NCI-H1436 (cell line): ENCODE measurements at places on chromosomes 5 and 9.

DNA sequence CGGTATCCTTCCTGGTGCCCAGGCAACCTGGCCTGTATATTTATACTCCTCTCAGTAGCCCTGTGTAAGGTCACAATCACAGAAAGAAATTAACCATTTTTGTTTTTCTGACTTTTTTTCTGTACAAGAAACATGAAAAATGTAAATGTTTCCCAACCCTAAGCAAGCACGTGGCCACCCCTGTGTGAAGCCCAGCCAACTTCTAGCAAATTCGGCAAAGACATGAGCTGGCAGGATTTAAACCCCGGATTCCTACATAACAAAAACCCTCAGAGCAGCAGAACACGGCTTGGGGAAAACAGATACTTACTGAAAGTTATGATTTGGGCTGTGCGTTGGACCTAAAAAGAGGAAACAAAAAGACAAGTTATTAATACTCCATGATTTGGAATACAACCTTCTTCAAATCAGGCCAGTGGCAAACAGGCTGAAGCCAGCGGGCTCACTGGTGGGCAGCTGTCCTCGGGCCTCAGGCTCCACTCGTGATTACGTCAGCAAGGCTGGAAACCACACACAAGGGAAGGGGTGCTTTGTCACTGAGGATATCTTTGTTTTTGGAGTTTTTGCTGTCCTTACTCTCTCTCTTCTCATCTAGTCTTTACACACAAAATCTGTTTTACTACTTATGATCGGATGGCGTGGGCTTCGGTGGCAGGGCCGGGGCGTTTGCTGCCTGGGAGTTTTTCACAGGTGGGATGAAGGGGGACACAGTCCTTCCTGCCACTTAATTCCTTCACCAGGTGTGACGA lies 194.1 kb downstream of the ROR2 start:
- no peak for DNase-seq

DNA sequence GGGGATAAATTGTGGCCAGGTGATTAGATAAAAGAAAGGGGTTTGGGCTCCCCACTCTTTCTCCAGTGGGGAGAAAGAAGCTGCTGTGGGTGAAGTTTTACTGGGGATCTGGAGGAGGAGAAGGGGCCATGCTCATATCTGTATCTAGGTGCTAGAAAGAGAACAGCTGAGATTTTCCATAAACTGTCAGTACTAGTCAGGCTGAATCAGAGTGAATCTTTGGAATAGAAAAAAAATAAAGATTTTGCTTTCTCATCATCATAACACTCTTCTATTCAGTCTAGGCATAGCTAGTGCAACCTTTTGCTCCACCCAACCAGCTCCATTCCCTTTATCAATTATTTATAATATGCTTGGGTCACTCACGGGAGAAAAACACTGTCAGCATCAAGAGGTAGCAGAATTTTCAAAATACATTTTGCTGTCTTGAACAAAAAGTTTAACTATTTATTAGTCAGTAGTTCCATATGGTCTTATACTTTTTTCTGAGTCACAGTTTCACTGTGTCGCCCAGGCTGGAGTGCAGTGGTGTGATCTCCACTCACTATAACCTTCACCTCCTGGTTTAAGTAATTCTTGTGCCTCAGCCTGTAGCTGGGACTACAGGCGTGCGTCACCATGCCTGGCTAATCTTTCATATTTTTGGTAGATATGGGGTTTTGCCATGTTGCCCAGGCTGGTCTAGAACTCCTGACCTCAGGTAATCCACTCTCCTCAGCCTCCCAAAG lies 21.3 kb upstream of the ERMP1 start:
- DNase-seq: no peak

DNA sequence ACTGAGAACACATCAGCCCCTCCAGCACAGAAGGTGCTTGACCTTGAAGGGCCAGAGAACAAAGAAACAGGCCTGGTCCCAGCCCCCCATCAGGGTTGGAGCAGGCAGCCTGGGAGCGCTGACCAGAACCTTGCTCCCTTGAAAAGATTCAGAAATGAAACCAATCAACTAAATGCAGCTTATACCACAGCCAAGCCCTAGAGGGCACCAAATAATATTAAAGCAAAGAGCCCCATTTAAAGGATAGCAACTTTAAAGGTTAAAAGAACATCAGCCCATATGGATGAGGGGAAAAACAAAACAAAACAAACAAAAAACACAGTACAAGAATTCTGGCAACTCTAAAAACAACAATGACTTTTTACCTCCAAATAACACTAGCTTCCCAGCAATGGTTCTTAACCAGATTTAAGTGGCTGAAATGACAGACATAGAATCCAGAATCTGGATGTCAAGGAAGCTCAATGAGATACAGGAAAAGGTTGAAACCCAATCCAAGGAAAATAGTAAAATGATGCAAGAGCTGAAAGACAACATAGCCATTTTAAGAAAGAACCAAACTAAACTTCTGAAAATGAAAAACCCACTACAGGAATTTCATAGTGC lies 471.9 kb downstream of the MTRR start:
- DNase-seq: no peak

DNA sequence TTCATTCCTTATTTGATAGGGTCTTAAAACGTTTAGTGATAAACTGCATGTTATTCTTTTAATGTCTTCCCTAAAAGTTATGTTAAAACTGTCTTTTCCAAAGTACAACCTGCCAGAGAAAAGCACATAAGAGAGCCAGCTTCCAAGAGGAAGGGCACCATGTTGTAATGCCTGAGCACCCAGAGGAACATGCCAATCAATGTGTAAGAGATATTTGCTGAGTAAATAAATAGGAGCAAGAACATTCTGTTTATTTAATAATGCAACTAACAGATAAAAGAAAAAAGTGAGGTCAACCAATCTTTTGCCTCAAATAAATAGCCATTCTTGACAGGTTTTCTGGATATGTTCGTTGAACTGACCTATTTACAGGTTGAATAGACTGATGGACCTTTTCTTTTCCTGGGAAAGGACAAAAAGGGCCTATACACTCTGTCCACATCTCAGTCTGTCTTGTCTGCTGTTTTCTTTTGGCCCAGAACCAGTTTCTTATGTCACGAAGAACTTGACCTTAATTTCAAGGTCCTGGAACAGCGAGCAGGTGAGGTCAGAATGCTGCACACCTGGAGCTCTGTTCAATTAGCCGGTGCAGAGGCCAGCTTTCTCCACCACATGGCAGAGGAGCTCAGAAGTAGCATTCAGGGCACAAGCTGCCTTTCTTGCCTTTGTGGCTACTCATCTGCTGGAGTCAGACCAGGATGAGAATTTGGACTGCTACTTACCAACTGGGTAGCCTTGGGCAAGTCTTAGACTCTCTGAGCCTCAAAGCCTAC lies 77.7 kb downstream of the PLCXD3 start:
- DNase-seq: no peak

- peak; percentile 16 for DNase-seq
Measured at GRCh38 chr9:6645355-6646292, at the start of gene GLDC. Gene GLDC (minus strand): TSS chr9:6645729. CDS start chr9:6645499, 230 bp downstream.

DNA sequence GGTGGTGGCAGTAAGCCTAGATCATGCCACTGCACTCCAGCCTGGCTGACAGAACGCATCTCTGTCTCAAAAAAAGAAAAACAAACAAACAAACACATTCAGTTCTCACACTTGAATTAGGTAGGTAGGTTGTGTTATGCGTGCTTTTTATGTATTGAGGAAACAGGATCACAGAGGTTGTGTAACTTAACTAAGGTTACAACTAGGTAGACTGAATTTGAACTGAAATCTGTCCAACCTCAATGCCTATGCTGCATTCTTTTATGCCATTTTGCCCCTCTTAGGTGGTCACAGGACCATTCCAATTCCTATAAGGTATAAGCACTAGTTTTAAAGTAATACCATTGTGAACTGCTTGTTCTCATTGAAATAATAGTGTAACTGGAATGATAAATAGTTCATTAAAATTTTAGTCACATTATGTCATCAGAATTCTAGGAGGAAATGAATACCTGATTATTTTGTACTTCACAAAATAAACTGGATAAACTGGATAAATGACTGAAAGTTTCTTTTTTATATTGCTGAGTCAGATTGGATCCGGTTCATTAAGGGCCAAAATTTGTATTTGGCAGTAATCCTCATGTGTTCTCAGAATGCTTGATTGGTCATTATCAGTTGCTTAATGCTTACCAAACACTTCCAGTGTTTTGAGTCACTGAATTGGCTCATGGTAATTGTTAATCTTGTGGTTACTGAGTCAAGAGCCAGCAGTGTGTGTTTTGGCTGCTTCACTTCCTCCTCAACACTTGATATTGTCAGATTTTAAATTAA lies 7.1 kb downstream of the UBAP1 start:
- peak; percentile 20 for DNase-seq

DNA sequence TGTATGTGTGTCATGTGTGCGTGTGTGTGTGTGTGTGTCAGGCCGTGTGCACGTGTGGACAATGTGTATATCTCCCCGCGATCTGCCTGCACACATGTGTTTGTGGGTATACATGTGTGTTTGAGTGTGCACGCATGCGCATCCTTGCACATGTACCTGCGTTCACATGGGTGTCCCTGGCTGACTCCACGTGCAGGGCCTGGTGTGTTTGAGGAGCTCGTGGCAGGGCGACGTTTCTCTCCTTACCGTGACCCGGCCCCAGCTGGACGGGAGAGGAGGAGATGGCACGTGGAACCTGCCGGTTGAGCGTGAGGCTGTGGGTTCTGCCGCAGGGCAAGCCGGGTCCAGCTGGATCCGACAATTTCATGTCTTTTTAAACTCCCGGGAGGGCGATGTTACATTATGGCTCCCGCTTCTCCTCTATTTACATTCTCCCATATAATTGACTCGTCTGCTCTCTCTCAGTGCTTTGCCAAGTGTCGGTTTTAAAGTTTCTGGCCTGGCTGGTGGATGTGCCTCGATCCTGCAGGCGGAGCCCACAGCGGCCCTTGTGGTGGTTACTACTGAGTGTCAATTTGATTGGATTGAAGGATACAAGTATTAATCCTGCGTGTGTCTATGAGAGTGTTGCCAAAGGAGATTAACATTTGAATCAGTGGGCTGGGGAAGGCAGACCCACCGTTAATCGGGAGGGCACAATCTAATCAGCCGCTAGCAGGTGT lies 5.9 kb downstream of the COL5A1 start:
- no peak for DNase-seq

DNA sequence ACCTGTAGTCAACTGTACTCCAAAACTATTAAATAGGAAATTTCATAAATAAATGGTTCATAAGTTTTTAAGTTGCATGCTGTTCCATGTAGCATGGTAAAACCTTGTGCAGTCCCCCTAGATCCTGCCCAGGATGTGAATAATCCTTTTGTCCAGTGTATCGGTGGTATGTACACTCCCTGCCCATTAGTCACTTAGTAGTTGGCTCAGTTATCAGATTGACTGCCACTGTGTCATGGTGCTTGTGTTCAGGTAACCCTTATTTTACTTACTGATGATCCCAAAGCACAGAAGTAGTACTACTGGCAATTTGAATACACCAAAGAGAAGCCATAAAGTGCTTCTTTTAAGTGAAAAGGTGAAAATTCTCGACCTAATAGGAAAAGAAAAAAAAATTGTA lies 134.2 kb downstream of the RNF180 start:
- DNase-seq: no peak

DNA sequence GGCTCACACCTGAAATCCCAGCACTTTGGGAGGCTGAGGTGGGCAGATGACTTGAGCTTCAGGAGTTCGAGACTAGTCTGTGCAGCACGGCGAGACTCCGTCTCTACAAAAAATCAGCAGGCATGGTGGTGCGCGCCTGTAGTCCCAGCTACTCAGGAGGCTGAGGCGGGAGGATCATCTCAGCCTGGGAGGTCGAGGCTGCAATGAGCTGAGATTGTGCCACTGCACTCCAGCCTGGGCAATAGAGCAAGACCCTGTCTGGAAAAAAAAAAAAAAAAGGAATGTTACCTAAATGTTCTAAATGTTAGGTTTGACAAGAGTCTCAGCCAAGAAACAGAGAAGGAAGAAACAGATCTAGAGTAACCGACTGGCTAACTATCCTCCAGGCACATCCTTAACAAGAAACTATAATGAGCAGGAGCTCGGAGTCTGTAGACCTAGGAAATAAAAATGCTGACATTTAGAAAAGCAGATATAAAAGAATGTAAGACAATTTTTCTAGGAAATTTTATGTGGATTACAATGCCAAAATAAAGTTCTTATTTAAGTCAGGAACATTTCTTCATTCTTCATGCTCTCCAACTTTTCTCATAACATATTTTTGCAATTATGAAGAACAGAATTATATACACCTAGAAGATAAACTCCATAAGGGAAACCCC lies 166.6 kb upstream of the TBCA start:
- DNase-seq: no peak

DNA sequence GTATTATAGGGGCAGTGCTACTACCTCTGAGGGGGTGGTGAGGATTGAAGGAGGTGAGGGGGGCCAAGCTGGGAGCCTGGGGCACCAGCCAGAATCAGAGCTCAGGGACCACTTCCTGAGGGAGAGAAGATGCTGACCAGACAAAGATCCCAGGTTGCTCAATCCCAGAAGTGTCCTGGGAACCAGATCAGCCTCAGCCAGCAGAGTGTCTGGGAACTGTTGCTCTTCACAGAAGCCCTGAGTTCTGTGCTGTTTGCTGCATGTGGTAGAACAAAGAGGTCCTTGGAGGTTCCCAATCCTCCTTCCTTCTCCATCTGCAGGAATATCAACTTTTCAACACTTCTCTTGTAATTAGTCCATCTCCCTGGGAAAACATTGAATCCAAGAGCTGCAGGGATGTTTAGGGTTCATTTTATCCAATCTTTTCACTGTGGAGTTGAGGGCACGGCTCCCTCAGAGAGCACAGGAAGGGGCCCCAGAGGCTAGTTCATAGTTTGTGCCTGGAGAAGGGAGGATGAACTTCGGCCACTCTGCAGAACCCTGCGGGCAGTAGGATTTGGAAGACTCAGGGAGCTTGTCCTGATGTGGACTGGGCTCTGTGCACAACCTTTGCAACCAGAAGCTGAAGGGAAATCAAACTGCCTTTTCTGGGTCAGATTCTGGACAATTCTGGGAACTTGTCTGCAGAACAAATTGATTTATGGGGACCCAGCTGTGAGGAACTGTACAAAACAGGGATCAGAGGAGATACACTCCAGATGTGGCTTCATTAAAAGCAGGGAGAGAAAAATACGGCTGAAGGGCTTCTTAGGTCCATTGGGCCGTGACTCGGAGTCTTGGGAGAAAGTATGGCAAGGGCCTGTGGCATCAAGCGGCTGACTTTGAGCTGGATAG lies 57.1 kb downstream of the GALNT12 start:
- no peak for DNase-seq

- DNase-seq: peak; percentile 15
Measured at GRCh38 chr9:137301081-137301947, 757 bp downstream of the NRARP start.

- peak; percentile 59 for DNase-seq
Measured at GRCh38 chr9:122122903-122123632, 30.0 kb upstream of the TTLL11 start.

GRCh38 chr5:130032807-130033206 lies 128.5 kb downstream of the CHSY3 start:
- DNase-seq: no peak

GRCh38 chr9:123996731-123997421 lies 14.7 kb upstream of the LHX2 start:
- DNase-seq: no peak

DNA sequence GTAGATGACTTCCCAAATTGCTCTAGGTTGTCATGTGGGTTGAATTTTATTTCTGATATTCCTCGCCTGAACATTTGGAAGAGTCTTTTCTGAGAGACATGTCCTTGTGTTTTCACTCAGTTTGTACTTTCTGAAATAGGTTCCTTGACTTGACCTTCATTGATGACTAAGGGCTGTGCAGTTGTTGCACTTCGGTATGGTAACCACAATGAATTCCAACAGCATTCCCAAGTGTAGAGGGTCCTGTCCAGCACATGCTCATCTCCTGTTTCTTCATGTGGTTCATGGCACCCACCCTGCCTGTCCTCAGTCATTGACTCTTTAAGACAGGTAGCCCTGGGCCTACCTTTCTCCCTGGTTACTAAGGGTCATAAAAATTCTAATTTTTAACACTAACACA lies 527.8 kb downstream of the MTRR start:
- no peak for DNase-seq

GRCh38 chr5:139407517-139407916 lies 3.6 kb upstream of the SPATA24 start:
- DNase-seq: peak; percentile 16
